ENCODE measurements at places on chromosomes 1 and 21.

DNA sequence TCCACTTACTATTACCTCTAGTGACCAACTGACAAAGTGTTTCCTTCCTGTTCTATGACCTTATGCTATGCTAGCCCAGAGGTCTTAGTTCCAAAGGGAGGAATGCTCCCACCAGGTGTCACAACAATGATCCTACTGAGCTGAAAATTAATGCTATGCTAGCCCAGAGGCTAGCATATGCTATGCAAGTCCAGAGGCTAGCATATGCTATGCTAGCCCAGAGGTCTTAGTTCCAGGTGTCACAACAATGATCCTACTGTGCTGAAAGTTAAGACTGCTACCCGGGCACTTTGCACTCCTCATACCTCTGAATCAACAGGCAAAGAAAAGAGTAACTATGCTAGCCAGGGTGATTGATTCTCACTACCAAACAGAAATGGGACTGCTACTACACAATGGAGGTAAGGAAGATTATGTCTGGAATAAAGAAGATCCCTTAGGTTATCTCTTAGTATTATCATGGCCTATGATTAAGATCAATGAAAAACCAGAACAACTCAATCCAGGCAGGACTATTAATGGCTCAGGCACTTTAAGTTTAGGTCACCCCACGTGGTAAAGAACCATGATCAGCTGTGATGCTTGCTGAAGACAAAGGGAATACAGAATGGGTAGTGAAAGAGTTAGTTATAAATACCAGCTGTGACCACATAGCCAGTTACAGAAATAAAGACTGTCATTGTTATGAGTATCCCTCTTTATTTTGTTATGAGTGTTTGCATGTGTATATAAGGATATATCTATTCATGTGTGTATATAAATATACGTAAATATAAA is 114.1 kb downstream of the CSMD2 start:
- DNase-seq, result no peak

DNA sequence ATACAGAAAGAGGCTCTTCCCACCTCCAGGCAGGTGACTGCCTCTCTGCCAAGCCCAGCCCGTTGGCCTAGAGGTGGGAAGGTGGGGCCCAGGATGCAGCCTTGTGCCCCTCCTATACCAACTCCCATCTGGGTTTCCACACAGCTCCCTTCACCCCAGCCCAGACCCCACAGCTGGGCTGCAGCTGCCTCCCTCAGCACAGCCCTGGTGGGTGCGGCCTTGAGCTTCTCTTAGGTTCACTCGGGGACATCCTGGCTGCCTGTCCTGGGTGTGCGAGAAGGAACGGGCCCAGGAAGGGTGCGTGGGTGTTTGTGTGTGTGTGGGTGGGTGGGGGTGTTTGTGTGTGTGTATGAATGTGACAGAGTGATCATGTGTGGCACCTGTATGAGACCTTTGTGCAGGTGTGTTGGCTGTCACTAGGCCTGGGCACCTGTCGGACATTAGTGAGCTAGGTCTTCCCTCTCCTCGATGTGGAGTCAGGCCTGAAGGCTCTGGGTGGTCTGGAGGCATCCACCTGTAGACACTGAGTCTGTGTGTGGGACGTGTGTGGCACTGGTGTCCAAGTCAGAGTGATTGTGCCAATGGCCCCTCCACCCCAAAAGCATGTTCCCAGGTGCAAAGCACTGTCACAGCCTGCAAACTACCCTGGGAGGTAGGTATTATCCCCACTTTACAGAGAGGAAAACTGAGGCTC is 30.7 kb downstream of the FOXO6 start:
- no peak for DNase-seq

DNA sequence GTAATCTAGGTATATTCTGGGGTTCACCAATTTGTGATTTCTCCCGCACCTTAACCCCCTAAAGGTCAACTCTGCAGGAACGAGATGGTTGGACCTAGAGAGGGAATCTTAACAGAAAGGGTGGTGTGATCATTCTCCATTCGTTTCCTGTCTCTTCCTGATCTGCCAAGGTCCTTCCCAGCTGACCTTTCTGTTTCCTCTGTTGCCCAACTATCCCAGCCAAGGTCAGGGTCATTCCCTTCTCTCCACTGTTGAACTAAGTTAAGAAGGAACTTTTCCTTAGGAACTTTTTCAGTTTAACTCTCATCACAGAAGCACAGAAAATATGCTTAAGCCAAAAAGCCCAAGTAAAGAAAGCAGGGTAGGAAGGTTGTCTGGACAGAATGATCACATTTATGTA is 49.3 kb downstream of the KAZN start:
- DNase-seq, result no peak

GRCh38 chr1:18069903-18070302 is 37.7 kb upstream of the IGSF21 start:
- DNase-seq, result no peak

GRCh38 chr1:232477728-232478127 is 152.2 kb downstream of the SIPA1L2 start:
- DNase-seq, result no peak

GRCh38 chr1:13462682-13463081 is 51.1 kb downstream of the LRRC38 start:
- no peak for DNase-seq

DNA sequence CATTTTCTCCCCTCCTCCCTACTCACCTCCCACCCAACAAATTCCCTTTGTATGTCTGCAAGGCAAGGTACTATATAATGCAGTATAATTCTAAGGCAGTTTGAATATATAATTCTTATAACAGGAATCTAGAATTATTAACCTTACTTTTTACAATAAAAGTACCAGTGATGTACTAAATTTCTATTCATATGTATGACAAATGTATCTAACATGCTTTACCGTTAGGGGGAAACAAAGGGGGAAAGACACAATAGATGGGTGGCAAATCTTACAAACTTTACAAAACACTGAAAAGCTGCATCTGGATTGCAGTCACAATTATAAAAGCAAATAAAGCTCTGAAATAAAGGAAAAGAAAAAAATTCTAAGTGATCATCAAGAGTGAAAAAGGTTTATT is 2.3 kb downstream of the PIK3R3 start:
- DNase-seq, result no peak
